ENCODE measurements at places on chromosomes 3 and 15.

DNA sequence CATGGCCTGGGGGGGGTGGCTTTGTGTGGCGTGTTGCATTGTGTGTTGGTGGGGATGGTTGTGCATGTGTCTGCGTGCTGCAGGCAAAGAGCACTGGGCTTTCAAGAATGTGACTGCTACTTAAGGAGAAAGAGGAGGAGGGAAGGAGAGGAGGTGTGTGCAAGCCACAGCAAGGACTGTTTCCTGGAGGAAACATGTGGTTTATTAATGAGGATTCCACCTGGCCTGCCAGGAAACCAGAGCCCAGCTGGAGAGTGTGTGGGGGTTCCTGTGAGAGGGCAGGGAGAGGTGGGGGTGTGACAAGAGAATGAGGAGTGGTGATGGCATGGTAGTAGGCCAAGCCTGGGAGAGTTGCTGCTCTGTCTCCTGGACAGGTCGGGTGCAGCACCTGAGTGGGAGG lies 258.1 kb upstream of the ROPN1 start:
- no peak for DNase-seq

- no peak for DNase-seq
These were observed 33.6 kb downstream of the RAF1 start for GRCh38 chr3:12630292-12630691.

- DNase-seq, result no peak
These were observed 52.5 kb downstream of the SH3BP5 start for GRCh38 chr3:15279671-15280402.

DNA sequence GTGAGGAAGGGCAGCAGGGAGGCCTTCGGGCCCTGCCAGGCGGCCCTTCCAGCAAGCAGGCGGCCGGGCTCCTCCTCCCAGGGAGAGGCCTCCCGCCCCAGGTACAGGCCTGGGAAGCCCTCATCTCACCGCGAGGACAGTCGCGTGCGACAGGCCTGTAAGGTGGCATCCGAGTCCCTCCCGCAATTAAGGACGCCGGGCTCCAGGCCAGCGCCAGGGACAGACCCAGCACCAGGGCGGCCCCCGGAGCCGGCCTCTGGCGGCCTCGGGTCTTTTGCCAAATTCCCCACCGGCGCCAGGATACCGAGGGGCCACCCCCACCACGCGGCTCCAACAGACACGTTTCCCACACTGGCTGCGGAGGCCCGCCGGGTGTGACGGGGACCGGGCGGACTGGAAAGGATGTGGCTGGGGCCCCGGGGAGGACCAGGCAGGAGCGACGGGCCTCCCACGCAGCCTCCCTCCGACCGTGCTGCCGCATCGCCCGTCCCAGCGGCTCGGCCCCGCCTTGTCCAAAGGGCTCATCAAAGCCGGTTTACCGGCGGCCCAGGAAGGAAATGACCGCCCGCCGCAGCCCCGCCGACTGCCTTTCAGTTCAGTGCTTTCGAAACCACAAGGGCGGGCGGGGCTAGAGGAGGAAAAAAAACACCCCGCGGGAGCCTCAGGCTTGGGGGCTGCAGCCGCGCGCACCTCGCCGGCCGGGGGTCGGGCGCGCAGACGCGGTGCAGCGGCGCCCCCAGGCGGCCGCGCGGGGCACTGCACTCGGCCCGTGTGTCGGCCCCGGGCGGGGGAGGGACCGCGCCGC lies 11.3 kb downstream of the XXYLT1 start:
- DNase-seq, result peak; percentile 87

- DNase-seq, result no peak
These were observed 230.8 kb downstream of the CLSTN2 start for GRCh38 chr3:140165781-140166180.

DNA sequence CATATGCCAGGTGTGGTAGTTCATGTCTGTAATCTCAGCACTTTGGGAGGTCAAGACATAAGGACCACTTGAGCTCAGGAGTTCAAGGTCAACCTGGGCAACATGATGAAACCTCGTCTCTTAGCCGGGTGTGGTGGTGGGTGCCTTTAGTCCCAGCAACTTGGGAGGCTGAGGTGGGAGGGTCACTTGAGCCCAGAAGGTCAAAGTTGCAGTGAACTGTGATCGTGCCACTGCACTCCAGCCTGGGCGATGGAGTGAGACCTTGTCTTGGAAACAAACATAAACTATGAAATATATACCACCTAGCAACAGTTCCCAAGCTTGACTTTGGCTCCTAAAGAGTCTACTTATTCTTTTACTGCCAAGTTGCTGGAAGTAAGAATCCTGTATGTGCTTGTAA lies 30.9 kb downstream of the UBE3A start:
- DNase-seq, result no peak

DNA sequence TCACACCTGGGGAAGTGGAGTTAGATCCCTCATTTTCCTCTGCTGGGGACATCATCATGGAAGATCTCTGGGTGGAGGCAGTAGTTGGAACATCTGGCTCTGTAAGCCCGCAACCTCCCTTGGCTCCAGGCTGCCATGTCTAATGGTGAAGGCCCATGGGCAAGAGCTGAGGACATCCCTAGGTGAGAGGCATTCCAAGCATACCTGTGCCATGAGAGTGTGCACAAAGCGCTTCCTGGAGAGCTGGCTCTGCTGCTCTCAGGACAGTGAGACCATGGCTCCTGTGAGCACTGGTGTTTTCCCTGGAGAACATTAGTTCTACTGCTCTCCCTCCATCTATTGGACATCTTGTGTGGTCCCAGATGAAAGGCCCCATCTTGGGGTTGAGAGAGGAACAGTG lies 7.7 kb downstream of the MAPKAPK3 start:
- no peak for DNase-seq

DNA sequence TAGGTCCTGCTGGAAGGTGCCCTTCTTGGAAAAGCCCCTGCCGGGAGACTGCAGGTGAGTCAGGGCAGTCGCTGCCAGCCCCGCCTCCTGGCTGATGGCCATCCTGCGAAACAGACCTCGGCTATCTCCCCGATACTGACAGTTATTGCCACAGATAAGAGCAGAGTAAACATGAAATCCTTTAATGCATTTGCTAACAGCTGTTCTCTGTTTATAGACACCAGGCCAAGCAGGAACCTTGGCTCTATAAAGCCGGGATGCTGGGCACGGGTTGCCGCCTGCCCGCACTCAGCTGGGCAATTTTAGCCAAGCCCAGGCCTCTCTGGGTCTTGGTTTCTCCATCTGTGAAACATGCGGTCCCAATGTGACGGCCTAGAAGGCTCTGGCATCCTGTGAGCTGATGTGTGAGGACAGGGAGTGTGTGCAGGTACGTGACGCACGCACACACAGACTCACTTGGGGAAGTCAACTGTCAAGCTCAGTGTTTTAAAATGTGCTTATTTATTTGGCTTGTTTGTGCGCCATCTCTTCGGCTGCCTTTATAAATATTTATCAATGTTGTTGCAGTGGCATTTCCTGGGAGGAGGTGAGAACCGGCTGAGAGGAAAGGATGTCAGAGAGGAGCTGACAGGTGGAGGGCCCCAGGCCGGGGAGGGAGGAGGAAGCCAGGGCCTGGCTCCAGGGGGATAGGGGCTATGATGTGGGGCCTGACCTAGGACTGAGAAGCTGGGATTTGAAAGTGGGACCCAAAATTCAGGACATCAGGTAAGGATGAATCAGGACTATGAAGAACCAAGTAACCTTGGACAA lies 50.8 kb upstream of the PRR23E start:
- peak; percentile 43 for DNase-seq

DNA sequence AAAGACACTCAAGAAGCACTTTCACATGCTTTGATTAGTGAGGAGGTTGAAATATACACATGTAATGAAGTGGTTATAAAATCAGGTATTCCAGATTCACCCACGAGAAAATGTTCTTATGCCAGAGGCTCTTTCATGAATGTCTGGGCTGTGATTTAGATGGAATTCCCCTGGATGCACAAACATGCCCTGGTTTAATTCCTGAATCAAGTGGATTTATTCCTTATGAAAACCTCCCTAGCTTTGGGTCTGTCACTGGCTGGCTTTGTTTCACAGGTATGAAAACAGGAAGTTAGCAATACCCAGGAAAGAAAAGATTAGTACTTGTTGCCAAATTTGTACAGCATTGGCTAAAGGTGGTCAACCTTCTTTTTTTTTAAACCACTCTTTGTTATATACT lies 1123.0 kb downstream of the ROBO1 start:
- DNase-seq, result no peak

GRCh38 chr3:130529486-130530215 lies 12.7 kb downstream of the COL6A6 start:
- no peak for DNase-seq

GRCh38 chr3:48426401-48426909 lies 3.4 kb downstream of the PLXNB1 start:
- no peak for DNase-seq

DNA sequence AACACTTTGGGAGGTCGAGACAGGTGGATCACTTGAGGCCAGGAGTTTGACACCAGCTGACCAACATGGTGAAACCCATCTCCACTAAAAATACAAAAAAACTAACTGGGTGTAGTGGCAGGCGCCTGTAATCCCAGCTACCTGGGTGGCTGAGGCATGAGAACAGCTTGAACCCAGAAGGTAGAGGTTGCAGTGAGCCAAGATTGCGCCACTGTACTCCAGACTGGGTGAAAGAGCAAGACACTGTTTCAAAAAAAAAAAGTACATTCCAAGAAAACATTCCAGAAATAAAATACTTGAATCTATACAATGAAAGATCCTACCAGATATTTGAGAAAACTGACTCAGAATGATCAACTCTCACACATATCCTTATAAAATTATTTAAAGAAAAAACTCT lies 30.4 kb downstream of the TFDP2 start:
- no peak for DNase-seq

GRCh38 chr3:86282106-86282787 lies 708.7 kb downstream of the VGLL3 start:
- DNase-seq, result no peak

Data from HT-29 (cell line).